Activated T-helper 1 cell treated with anti-CD3 and anti-CD28 coated beads, Interleukin-2, amount 50 U/mL, for 16 hours (primary cell): ENCODE measurements at places on chromosomes 12 and 14.

- DNase-seq, result no peak
Measured at GRCh38 chr12:125470838-125471783, 405.9 kb downstream of the AACS start.

- no peak for DNase-seq
Measured at GRCh38 chr14:50839048-50839447, 8.1 kb upstream of the NIN start.

DNA sequence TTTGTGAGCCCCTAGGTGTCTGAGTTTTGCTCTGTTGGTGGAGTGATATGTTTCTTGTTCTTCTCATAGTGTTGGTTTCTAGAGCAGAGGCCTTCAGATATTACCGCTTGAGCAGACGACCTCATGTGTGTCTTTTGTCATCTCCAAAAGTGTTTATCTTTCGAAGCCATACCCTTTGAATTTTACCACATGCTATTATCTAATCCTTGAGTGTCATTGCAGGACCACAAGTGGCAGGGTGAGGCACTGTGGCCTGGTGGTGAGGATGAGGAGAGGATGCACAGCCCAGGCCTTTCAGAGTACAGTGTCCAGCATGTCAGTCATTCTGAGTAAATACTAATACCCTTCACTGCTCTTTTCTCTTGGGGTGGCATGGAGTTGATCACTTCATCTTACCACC is 57.2 kb upstream of the CISTR start:
- no peak for DNase-seq

- no peak for DNase-seq
Measured at GRCh38 chr14:26323869-26324268, 274.0 kb downstream of the NOVA1 start.

DNA sequence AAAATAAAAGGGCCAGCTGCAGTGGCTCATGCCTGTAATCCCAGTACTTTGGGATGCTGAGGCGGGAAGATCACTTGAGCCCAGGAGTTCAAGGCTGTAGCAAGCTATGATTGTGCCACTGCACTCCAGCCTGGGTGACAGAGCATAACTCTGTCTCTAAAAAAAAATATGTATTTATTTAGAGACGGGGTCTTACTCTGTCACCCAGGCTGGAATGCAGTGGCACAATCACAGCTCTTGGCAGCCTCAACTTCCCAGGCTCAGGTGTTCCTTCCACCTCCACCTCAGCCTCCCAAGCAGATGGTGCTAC is 179.3 kb upstream of the ATF7IP start:
- no peak for DNase-seq

DNA sequence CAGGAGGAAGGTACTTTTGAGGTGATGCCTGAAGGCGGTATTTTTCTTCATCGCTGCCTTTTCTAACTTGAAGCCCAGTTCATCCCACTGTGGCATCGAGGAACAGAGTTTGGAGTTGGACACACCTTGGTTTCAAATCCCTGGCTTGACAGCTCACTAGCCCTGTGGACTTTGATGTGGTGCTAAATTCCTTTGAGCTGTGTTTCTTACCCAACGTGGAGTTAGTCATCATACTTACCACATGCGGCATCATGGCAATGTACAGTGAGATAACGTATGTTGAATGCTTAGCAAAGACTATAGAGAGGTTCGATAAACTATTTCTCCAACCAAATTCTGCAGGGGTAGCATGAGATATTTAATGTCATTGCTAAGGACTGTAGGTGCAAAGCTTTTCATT is 3.4 kb downstream of the PLEKHG3 start:
- DNase-seq, result no peak

GRCh38 chr12:117318591-117318990 is 42.8 kb downstream of the NOS1 start:
- DNase-seq, result no peak

DNA sequence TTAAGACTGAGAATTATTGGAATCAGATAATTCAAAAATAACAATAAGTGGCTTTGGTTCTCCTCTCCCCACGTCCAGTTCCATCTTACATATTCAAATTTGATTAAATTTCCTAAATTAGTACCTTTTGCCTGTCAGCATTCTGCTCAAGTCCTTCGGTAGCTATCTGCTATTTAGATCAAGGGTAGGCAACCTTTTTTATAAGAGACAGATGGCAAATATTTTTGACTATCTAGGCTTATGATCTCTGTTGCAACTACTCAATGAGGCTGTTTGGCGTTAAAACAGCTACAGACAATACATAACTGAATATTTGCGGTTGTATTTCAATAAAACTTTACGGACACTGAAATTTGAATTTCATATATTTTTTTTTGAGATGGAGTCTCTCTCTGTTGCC is 21.7 kb downstream of the L2HGDH start:
- DNase-seq, result no peak

- no peak for DNase-seq
Measured at GRCh38 chr12:120254809-120255208, 10.7 kb downstream of the PXN start.

DNA sequence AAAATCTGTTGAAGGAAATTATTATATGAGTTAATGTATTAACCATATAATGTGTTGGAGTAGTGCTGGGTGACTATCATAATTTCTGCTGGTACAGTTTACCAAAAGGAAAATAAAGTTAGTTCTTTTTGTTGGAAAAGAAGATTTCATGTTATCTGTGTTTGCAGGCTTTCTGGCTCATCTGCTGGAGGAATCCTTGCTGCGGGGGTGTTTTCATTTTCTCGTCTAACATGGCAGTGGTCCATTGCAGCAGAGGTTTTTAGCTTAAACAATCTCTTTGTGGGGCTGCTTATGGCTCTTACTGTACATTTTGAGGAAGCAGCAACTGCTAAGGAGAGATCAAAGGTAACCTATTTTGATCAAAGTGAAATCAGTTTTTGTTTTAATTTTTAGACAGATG is 24.1 kb downstream of the TMEM260 start:
- DNase-seq, result no peak

GRCh38 chr14:33959692-33960151 is 8.8 kb upstream of the EGLN3 start:
- DNase-seq, result no peak

DNA sequence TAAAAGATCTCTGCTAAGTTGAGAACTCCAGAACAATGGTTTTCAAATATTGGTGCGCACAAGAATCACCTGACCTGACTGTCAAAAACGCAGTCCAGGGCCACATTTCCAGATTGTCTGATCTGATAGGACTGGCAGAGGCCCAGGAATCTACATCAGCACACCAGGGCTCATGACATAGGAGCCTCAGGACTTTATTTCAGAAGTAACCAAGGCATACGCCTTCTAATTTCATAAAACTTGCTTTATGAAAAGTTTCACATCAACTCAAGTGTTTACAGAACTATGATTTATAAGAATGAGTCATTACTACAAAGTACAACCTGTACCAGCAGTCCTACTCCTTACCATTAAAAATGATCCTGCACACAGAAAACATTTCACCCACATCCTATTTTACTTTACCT is 47.7 kb upstream of the PTPRO start:
- DNase-seq, result no peak

GRCh38 chr14:79924551-79924950 is 286.8 kb downstream of the DIO2 start:
- no peak for DNase-seq

- DNase-seq, result no peak
Measured at GRCh38 chr12:68163560-68164081, 4.1 kb upstream of the IFNG start.

DNA sequence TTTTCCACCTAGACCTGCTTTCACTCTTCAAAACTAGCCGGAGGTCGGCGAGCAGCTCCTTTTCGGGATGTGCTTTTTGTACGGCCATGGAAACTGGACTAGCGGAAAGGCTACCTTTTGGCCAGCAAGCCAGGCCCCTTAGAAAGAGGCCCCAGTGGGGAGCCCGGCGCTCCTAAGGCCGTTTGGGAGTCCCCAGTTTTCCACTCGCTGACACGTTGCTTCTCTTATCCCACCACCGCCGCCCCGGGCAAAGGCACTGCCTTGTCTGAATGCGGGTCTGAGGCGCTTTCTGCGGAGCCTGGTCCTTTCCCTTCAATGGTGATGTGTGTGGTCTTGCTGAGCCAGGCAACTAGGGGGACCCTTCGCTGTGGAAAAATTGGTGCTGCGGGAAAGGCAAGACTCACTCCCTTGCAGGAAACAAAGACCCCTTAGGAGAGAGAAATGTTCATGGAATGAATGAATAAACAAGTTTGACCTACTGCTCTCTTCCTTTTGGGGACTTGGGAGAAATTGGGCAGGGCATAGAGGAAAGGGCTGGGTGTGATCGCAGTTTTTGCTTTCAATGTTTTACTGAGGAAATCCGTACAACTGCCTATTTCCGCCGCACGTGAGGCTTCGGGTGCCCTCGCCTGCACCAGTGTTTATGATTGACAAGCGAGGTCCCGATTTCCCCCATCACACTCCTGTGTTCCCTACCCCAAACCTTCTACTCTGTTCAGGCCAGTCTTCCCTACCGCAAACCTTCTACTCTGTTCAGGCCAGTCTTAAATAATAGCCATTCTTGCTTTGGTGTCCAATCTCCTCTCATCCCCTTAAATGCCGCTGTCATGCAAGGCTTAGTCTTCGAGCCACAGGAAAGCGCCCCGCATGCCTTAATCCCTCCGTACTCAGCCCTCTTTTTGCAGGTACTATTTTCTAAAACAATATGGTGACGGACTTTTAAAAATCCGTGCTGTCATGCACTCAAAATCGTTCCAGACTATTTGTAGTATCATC is 1.0 kb upstream of the SLC38A2 start:
- DNase-seq, result no peak

DNA sequence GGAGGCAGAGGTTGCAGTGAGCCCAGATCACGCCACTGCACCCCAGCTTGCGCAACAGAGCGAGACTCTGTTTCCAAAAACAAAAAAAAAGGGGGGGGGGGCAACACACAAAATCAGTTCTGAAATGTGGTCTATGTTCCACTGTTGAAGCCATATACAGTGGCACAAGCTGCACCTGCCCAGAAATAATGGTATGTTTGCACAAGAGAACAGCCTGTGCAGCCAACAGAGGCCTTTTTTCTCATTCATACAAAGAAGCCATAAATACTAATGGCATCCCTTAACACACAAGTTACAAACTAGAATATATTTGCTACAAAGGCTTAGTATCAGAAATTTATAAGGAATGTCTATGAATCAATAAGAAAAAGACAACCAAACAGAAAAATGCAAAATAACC is 37.1 kb downstream of the ITPR2 start:
- DNase-seq, result no peak

- DNase-seq, result no peak
Measured at GRCh38 chr12:42365486-42365885, 39.5 kb downstream of the PPHLN1 start.

GRCh38 chr12:83143950-83144349 is 457.2 kb downstream of the TMTC2 start:
- DNase-seq, result no peak

DNA sequence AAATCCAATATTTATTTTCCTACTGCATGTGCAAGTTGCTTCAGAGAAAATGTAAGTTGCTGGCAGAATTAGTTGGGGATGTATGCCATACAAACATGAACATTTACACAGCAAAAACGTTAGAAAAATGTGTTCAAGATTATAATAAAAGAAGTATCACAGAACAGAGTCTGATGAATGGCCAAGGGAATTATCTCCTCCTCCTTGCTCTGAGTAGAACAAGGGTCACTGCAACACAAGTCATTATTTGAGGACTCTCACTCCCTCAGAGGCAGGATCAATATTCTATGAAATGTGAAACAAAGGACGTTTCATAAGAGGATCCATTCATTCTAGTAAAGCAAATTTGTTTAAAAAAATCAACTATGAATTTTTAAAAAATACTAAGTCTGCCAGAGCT is 177.8 kb downstream of the PRKD1 start:
- DNase-seq, result no peak

DNA sequence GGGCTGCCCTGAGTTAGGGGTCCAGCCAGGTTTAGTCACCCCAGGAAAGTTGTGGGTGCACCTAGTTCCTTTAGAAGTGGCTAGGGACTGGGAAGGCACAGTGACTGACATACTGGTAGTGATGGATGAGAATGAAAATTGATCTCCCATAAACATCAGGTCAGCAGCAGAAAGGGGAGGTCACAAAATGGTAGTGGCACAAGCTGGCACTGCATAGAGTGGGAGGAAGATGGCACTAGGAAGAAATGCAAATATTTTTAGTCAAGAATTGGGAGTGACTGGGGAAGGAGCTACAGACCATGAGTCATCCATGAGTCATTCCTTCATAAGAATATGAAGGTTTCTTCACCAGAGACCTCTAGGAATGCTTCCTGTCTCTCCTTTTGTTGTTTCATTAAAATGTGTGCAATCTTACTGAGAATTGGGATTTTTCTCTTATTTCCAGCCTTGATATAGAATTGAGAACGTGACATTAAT is 198.3 kb upstream of the AMIGO2 start:
- no peak for DNase-seq

GRCh38 chr12:87382959-87383566 is 646.1 kb downstream of the C12orf50 start:
- DNase-seq, result no peak

DNA sequence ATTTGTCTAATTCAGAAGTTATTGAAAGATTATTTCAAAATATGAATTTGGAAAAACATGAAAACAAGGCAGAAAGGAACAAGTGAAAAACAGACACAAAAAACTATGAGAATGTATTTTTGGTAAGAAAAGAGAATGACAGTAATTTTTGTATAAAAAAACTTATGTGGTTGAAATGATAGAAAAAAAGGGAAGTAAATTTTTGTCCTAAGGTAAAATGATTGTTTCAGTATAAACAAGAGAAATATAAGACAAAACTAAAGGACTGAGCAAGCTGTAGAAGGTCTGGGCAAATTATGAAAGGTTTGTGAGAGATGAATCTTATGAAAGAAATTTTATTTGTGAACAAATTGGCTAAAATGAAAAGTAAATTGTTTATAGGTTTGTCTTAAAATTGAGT is 44.6 kb downstream of the CEP83 start:
- no peak for DNase-seq

- no peak for DNase-seq
Measured at GRCh38 chr12:53210843-53211242, 3.8 kb upstream of the ITGB7 start.

DNA sequence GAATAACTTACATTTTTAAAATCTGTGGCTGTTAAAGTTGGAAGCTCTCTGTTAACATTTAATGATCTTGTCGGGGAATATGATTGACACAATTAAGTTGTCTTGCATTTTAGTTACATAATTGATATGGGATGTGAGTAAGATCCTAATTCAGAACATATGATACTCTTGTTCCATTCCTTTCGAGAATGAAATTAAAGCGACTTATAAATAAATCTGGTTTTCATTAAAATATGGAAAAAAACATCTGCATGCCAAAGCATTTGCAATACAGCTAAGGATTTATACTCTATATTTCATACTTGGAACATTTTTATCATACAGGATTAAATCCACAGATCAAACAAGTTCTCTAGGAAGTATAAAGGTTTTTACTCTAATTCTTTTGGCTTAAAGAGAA is 52.0 kb downstream of the SLC38A6 start:
- no peak for DNase-seq

- no peak for DNase-seq
Measured at GRCh38 chr12:44835641-44836379, 40.3 kb downstream of the NELL2 start.
